CD4-positive, alpha-beta memory T cell (primary cell): ENCODE measurements at places on chromosomes 1 and 21. TPM values are rescaled to one million over a fixed set of nuclear protein-coding genes. Genes with fewer than 3 reads are reported as not detected.

The LRRC39 gene
- total RNA-seq = 1.3 TPM

The ANGPTL7 gene
- not detected for total RNA-seq

The AMY1A gene
- total RNA-seq = not detected

The KRTAP19-5 gene
- total RNA-seq = not detected

The RAP1GAP gene
- total RNA-seq = 0.72 TPM

The ATP1A2 gene
- total RNA-seq = not detected

The CLCA1 gene
- not detected for total RNA-seq

The ATXN7L2 gene
- total RNA-seq = 9.0 TPM

The CCDC185 gene
- not detected for total RNA-seq
